Activated T-helper 17 cell treated with anti-CD3 and anti-CD28 coated beads, Interleukin-2, amount 50 U/mL, for 72 hours (primary cell): ENCODE measurements at places on chromosomes 3 and 15.

DNA sequence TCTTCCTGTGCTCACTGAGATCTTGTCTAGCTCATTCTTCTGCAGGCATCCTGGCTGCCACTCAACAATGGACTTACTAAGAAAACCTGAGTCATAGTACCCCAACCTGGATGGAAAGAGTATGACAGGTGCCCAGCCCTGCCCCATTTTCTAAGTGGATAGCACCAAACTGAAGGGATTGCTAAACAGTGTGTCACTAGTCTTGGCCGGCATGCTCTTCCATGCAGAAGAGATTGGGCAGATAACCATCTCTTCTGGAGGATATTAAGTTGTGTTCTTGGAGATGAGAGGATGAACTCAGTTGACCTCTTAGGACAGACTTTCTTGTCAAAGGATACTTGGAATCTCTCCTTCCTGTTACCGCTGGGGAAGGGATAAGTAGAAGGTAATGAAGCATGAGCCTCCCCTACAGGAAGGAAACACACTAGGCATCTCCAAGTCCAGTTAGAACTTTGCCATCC is 797.5 kb downstream of the AGBL1 start:
- no peak for ATAC-seq

DNA sequence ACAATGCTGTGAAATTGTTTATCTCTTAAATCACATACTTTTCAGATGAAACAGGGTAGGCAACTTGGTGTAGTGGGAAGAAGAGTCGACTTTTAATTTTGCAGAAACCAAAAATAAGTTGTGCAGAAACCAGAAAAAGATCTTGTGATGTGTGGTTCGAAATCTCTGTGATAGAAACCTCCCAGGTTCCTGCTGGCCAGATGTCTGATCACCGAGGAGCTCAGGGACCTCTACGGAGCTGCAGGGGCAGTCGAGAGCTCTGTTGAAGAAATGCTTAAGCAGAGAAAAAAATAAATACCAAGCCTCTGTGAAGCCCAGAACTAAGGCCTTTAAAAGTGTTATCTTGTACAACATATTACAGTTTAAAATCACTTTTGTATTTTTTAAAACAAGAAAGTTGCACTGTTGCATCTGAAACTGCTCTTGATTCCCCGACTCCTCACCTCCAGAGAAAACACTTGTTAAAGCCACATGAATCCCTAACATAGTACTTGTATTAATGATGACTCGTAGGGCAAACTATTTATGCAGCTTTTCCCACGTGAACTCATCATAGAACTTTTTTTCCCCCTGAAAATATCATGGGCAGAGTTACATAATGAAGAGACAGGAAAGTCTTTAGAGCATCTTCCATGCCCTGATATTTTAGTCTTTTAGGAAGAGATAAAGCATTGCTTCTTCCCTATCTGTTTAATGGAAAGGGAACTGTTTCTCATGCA is 51.3 kb downstream of the CCK start:
- ATAC-seq: no peak

DNA sequence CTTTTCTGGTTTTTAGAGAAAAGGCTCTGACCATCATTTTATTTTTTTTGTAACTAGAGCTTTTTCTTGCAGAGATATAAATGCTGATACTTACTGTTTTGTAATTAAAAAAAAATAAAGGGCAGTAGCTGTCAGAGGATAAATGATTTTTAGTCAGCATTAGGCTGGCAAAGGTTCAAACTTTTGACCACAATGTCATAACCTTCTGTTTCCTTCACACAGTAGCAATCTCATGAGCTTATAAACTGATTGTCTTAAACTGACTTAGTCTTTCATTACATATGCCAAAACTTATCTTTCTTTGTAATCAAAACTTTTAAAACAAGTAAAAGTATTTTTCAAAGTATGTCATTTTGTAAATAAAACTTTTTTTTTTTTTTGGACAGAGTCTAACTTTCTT is 841.9 kb downstream of the OTOL1 start:
- no peak for ATAC-seq

- ATAC-seq: peak; percentile 59
These were observed at the start of gene GHSR for GRCh38 chr3:172447611-172448579. GHSR (minus strand) TSS chr3:172448456; CDS start chr3:172448413, 43 bp downstream.

DNA sequence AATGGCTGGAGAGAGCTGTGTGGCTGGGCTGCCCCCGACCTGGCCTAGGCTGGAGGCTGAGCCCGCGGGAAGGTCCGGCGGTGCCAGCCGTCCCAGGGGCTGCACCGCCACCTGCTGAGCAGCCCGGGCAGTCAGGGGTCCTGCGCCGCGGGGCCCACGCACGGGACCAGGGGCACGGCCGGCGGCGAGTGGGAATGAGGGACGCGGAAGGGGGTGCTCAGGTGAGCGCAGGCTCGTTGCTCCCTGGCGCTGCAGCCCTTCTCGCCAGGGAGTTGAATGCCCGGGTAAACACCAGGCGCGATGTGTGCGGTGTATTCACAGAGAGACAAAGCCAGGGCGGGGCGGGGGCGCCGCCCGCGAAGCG is 666 bp upstream of the SEMA3F start:
- peak; percentile 28 for ATAC-seq

- peak; percentile 52 for ATAC-seq
These were observed 26.3 kb downstream of the DPH6 start for GRCh38 chr15:35519541-35520149.

DNA sequence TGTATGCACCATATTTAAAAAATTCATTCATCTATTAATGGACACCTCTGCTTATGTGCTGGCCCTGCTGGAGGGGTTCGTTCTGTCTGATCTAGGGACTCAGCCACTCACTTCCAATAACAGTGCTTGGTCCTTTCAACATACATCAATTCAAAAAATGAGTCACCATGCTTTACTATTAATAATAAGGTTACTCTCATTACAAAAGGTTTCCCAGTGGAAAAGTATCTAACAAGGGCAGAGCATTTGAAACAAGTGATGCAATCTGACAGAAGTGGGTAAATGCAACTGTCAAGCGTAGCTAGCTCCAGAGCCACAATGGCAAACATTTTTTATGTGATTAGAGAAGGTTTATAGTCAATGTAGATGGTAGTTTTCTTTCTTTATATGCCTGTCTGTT is 67.9 kb upstream of the TNIK start:
- no peak for ATAC-seq
